ENCODE measurements at places on chromosomes 5 and 9.

DNA sequence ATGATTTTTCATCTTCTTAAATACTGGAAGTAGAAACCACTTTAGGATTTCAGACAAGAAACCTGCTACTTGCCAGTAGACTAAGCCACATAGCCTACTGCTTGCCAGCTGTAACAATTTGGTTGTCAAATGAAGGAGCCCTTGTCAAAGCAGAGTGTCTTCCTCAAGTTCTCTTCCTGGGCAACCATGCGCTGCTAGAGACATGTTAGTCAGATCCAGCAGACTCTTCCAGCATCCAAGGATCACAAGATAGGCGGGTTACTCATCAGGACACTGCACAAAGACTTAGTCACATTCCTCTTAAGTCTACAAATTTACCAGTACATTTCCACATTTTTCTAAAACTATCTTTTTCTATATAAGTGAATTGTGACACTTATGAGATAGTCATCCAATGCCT lies 24.4 kb downstream of the SKIC3 start:
- no peak for DNase-seq

- DNase-seq: no peak
These were observed 21.6 kb downstream of the HMGXB3 start for GRCh38 chr5:150022158-150022531.

- DNase-seq: no peak
These were observed 3.0 kb upstream of the HNRNPAB start for GRCh38 chr5:178201221-178201926.

DNA sequence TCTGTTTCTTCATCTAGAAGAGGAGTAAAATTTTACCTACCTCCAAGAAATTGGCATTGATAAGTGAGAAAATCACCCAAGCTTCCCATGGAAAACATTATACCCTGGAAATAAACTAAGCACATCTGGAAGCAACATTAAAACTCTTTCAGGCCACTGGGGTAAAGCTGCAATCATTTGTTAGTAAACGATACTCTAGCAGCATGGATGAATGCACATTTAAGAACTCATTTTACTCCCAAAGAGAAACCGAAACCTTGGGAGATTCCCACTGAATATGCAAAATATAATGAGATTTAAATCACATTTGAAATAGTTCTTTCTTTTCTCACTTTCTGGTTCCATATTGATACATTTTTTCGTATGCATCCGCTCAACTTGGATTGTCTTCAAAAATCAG lies 467.5 kb downstream of the EFNA5 start:
- DNase-seq: no peak

DNA sequence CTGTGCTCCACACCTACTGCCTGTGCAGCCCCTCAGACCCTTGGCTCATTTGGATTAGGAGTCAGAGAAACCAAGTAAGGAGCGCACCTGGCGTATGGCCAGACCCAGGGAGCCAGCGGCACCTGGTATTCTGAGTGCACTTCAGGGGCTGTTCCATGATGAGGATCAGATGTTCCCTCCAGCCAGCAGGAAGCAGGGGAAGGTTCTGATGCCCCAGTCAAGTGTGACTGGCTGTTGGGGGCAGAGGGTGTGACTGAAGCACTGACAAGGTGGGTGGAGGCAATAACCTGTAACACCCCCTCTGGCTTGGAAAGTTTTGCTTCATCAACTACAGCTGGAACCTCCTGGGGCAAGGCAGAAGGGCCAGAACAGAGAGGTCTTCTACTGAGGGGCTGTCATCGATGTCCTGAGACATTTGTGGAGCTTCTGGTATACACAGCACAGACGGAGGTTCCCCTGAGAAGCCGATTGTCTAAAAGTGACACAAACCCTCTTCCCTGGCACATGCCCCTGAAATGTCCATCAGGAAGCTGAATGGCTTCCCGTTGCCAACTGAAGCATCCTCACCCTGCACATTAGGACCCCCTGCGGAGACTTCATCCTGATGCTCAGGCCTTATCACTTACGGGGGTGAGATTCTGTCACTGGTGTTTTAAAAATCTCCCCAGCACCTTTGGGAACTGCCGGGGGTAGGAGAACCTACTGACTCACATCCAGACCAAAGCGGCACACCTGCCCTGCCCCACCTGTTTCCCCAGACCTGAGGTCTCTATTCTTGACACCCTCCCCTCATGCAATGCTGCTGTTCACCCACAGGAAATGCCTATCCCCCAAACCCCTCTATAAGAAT lies 21.1 kb downstream of the TRAF1 start:
- no peak for DNase-seq

DNA sequence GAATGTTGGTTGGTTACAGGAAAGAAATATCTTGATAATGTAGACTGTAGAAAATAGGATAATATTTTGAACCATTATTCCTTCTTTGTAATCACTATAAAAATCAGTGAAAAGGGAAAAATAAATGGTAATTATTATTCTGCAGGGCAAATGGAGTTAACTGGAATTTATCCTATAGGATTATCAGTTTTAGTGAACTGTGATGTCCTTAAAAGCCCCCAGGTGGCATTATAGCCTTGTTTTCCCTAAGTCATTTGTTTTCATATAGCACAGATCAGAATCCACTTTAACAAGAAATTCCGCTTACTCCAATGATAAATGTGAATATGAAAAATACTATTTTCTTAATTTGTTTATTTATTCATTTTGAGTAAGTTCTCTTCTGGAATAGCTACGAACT lies 26.2 kb upstream of the WDR41 start:
- no peak for DNase-seq
